ENCODE measurements at places on chromosomes 12 and 14.

DNA sequence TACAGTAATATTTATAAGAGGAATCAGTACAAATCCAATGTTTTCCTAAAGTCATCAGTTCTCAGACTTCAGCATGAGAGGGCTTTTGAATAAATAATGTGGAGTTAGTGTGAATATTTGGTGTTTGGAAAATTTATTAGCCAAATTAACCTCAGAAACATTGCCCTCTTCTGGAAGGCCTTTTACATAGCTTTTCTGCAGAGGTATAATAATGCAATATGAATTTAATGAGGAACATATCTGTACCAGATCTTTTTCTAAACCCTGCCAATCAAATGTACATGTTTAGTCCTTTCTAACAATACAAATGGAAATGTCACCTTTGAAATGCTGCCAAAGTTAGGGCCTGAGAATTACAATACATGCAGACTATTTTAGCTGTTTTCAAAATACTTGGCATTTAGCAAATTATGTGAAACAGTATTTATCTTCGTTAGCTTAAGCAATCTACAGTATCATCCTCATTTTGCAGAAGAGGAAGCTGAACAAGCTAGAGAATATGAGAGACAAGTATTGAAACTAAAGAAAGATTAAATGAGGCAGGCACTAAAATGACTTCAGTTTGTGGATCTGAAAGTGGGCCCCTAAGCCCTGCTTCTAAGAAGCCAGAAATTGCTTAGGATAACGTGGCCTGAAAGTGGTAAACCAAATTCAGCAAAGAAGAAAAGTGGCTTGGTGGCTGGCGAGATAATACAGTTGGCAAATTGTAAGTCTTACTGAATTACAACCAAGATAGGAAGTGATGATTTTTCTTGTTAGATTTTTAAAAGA lies 60.4 kb upstream of the MANSC4 start:
- no peak for DNase-seq

DNA sequence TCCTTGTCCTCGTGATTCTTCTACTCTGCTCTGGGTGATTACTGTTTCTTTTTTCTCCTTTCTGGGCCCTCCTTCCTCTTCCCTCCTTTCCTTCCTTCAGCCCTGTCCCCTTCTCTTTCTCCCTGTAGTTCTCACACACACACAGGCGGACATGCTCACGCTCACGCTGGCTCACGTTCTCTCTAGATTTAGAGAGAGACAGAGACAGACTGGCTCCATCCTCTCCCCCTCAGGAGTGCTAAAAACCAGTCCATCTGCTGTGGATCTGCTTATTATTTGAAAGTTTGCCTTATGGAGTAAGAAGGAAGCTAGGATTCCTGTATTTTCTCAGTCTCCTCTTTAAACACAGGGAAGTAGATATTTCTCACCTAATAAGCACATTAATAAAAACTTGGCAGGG lies 48.1 kb downstream of the KCNA1 start:
- DNase-seq: no peak

DNA sequence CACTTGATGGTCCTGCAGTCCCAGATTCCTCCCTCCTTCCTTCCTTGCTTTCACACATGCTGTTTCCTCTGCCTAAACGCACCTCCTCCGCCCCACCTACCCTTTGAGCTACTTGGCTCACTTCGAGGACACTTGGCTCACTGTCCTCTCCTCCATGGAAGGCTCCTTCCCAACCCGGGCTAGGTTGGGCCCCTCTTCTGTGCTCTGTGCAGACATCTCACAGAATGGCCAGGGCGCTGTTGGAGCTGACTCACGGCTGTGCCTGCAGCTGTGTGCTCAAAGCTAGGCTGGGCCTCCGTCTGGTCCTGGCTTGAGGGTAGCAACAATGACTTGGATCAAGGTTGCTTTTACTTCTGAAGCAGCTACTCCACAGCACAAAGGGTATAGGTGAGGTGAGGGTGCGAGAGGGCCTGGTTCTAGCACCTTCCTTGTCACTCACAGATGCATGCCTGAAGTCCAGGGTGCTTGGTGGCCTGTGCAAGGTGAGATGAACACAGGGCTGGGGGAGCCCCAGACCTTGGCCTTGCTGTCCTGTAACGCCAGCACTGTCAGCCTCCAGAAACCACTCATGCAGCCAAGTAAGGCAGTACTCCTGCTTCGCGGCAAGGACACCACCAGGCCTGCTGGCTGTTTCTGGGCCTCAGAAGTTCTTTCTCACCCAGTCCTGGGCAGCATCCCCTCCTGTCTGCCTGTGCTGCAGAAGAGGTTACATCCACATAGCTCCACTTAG lies 61.8 kb downstream of the GALNT16 start:
- no peak for DNase-seq

DNA sequence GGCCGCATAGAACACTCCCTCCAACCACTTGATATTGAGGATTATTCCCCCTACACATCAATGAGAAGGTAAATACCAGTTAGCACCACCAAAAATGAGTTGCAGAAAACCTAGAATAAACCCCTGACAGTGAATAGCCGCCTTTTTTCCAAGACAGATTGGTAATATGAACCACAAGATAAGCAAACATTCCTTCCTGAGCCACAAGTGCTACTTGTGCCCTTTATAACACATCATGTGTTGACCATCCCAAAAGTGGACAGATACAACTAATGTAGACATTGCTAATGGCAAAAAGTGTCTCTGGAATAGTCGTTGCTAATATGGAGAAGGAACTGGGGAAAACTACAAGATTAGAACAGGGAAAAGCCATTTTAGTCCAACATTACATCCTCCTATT lies 17.2 kb downstream of the NOXRED1 start:
- DNase-seq: no peak

DNA sequence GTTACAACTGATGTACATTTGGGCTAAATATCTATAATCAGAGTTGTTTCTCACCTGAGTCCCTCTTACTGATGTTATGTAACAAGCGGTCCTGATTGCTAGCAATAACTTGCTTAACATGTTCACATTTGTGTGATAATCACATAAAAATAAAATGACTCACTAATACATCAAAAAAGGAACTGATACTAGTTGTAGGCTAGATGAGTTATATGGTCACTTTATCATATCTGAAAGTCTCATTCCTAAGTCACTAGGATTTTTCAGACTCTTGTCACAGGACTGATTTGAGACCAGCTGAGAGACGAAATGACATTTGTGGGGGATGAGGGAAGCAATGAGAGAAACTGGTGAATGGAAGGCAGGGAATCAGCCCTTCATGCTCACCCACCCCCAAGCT lies 34.3 kb downstream of the NKX2-1 start:
- no peak for DNase-seq

- no peak for DNase-seq
Observed at GRCh38 chr12:17104801-17105200, 498.8 kb upstream of the LMO3 start.

DNA sequence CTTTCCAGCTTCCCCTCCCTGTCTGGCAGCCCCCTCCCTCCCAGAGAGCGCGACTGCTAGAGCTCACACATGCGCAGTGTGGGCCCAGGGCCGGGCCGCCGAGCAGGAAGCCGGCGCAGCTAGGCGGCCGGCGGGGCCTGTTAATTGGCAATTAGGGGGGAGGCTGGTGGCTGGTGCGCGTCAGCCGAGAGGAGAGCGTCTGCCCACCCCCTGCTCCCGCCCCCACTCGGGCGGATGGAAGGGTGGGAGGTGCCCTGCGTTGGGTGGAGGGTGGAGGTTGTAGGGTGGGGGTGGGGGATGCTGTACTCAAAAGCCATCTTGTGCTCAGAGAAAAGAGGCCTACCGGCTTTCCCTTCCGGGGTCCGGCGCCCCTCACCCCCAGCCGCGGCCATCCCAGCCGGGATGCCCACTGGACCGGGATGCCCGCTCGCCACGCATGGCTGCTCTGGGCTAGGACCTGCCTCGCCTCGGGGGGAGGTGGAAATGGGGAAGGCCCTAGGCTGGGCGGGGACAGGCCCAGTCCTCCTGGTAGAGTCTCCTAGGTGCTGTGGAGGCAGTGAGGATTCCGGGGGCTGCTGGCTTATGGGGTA lies 9.2 kb downstream of the HOXC8 start:
- peak; percentile 79 for DNase-seq

- DNase-seq: no peak
Observed at GRCh38 chr12:53560351-53560750, 53.1 kb upstream of the NPFF start.

DNA sequence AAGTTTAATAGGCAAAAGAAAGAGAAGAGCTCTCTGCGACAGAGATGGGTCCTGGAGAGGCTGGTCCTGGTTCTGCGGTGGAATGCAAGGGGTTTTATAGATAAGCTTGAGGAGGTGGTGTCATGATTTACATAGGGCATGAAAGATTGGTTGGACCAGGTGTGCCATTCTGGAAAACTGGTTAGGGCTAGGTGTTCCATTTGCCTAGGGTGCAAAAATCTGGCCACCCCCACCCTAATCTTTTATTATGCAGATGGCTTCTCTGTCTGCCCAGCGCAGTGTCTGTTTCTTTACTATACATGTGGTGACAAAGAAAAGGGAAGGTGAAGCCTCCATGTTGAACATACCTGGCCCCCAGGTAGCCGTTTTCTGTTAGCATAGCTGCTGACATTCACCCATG lies 65.4 kb downstream of the ERC1 start:
- no peak for DNase-seq

DNA sequence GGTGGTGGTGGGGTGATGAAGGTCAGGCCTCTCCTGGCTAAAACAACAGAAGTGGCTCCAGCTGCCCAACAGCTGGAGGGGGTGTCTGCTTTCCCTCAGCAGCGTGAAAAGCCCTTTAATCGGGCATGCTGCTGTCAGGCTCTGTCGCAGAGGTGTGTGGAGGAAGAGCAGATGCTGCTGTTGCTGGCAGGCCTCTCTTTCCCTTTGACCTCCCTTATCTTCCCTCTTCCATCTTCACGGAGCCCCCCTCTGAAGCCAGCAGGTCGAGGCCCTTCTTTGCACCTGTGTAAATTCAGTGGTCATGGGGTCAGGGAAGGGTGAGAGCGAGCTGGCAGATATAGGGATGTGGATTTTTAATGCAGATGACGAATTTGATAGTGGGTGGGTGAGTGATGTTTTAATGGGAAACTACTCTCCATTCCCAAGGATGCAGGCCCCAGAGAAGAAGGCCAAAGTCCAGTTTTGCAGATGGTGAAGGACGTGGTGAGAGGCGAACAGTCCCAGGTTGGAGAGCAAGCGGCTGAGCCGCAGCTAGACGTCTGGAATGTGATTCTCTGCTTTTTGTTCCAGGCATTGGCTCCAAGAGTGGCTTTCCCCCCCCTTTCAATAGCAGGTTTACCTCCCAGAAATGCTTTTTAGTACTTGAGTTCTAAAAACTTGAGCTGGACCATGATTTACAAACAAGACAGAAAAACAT lies 64.0 kb downstream of the SMOC1 start:
- DNase-seq: no peak

GRCh38 chr12:48924617-48925303 lies 532 bp downstream of the FKBP11 start:
- peak; percentile 59 for DNase-seq

DNA sequence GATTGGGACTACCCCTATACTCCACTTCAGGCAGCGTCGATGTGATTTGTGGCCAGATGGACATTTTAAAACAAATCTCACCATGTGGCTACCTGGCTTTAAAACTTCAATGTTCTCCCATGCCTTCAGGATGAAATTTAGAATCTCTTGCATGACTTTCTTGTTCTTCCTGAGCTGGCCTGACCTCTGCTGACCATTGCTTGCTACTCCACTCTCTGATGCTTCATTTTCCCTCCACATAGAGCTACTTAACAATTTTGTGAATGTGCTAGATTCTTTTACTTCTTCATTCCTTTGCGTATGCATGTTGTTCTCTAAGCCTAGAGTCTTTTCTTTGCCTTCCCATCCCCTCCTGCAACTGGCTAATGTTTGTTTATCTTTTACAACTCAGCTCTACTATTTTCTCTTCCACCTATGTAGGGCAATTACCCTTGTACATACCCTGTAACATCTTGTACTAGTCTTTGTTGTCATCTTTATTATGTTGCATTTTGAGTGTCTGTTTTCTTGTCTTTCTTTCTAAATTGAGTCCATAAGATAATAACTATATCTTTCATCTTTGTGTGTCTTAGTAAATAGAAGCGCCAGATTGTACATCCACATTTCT lies 41.2 kb downstream of the YLPM1 start:
- no peak for DNase-seq

GRCh38 chr12:104850781-104851180 lies 107.3 kb downstream of the SLC41A2 start:
- DNase-seq: no peak

DNA sequence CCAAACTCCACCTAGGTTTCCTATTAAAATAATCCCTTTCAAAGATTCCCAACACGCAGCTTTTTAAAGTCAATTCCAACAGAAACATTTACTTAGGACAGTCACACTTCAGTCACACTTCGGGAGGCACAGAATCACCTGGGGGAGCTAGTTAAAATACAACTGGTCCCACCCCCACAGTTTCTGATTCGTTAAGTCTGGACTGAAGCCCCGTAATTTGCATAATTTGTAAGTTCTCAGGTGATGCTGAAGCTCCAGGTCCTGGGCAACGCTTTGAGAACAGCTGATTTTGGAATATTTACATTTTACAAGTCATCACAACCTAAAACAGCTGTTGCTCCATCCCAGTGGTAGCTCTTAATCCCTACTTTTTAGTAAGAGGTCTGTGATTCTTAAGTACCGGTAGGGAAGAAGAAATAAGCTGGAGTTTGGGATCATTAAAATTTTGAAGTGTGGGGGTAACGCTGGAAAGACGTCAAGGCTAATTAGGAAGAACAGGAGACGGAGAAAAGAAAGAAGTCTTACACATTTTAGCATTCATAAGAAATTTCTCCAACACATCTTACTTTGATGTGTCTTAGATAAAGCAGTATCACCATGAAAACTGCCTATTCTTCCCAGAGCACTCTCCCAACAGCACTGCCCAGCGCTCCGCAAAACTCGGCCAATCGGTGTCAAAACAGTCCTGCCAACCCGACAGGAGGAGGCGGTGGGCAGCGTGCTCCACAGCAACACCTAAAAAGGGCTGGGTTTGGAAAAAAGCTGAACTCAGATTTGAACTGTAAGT lies 1.1 kb downstream of the IPO8 start:
- DNase-seq: peak; percentile 52

GRCh38 chr12:12717586-12718380 lies 615 bp downstream of the CDKN1B start:
- DNase-seq: peak; percentile 58

GRCh38 chr12:129819391-129819790 lies 84.4 kb downstream of the TMEM132D start:
- DNase-seq: no peak

DNA sequence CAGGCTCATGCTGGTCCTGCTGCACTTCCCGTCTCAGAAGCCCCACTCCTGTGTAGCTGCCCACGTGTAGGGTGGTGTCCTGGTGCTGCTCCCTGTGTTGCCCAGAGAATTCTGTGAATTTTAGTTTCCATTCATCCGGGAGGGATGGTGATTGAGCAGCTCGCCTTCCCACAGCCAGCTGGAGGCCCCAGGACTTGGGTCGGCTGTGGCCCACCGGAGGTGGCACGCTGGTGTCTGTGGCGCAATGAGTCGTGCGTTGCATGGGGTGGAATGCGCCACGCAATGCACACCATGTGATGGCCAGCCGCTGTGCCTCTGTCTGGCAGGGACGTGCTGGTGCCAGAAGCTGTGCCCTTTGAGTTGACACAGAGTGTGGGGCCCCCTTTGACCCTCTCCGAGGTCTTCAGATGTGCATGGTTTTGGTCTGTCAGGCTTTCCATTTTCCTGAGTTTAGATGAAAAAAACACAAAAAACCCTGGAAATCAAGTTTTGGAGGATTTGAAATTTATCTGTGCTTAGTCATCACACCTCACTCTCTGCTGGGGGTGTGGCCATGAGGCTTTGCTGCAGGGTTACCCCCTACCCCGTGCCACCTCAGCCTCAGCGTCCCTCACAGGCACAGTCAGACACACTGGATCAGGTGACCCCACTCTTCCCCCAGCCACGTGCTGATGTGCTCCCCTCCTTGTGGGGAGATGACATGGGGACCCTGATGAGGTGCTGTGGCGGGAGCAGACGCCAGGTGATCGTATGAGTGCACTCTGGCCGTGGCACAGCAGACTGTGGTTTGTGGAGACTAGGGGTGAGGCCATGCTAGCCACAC lies 64.6 kb downstream of the EP400 start:
- DNase-seq: no peak
